ENCODE measurements at places on chromosomes 11 and 22. TPM values are rescaled to one million over a fixed set of nuclear protein-coding genes. Genes with fewer than 3 reads are reported as not detected.

DNA sequence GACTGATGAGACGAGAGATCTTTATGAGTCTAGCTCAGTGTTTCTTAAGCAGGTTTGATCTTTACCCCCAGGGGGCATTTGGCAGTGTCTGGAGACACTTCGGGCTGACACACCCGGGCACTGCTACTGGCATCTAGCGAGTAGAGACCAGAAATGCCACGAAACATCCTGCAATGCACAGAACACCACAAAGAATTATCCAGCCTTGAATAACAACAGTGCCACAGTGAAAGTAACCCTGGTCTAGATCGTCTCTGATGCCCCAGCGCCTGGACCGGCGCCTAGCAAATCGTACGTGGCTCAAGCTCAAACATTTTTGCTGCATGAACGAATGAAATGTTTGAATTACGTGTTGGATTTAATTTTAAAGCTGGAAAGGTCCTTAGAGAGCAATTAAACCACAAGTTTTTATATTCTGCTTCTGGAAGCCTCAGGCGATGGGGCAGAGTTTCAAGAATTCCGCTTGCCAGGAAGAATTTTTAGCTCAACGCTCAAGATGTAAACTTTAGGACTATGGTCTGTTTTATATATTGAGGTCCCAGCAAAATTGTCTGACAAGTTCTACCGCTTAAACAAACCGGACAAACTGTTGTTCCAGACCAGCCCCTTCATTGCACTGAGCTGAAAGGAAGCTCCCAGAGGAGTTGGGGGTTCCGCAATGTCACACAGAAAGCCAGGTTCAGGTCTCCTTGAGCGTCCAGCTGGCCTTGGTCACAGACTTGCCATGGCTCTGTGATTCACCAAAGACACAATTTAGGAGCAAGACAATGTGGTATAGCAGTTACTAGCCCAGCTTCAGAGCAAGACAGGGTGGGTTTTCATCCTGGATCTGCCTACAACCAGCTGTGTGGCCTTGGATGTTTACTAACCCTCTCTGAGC, 44.2 kb upstream of the SMTN start:
- no peak for DNase-seq

The MEI1 gene
- total RNA-seq = 5.0 TPM

The OR8D1 gene
- total RNA-seq = not detected

- no peak for DNase-seq
These were observed 61.8 kb downstream of the ANO1 start for GRCh38 chr11:70139785-70140410.
